T-helper 9 cell (primary cell): ENCODE measurements at places on chromosomes 11 and 22.

GRCh38 chr22:39718921-39719475 is 148.4 kb downstream of the CACNA1I start:
- no peak for DNase-seq

DNA sequence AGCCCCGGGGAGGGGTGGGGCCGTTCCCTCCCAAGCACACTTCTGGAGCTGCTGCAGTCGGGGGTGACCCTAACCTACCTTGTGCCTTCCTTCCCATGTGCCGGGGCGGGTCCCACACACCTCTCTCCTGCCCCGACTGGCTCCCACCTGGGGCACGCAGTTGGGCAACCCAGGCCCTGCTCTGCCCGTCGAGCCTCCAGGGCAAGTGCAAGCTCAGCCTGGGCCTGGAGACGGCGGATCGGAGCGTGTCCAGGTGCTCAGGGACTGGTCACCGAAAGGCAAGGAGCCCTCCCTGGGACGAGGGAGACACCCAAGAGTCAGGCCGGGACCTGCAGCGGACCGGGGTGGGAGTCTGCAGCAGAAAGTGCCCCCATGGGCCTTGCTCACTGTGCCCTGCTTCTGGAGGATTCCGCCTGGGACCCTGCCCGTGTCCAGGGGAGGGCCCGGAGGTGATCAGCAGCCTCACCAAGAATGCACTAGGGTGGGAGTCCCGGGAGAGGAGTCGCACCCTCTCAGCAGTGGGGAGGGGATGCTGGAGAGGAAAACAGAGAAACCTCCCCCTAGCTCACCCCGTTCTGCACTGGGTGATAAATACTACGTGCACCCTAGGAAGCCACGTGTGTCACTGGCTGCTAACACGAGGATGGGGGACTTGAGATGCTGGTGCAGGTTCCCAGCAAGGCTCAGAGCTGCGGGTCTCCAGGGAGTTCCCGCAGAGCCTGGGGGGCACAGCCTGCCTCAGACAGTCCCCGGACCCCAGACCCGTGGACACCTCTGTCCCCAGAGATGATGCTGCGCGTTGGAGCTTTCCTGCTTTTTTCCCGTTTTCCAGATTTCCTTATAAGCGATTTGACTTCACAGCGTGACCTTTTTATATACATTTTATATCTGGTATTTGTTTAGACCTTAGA is 5.2 kb upstream of the GATD1 start:
- DNase-seq: no peak

- DNase-seq: no peak
Measured at GRCh38 chr11:131467645-131468394, 97.4 kb downstream of the NTM start.

GRCh38 chr11:35751664-35752061 is 89.1 kb downstream of the TRIM44 start:
- DNase-seq: no peak

DNA sequence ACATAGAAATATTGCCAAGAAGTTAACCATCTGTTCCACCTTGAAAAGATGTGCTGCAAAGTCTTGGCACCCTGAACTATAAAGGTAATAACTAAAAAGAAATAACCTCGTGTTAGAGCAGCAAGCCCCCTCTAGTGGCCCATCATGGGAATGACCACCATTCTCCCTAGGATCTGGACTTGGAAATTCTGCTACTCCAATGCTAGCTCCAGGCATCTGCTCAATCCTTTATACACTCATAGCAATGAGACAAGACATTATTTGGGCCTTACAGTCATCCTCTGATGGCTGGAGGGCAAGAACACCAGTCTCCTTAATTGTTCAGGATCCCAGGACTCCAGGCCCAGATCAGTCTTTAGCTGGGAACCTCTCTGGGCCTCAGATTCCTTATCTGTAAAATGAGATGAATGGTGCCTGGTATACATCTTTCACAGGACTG is 76.0 kb downstream of the CWC15 start:
- peak; percentile 6 for DNase-seq
